HT1080 (cell line): ENCODE measurements at places on chromosomes 2 and 18. TPM values are rescaled to one million over a fixed set of nuclear protein-coding genes. Genes with fewer than 3 reads are reported as not detected.
A peak's percentile ranks its signal among the peaks of the same experiment; 100 is the strongest.

- peak; percentile 94 for DNase-seq
Observed at GRCh38 chr2:207253666-207254345, 88.1 kb upstream of the KLF7 start.

DNA sequence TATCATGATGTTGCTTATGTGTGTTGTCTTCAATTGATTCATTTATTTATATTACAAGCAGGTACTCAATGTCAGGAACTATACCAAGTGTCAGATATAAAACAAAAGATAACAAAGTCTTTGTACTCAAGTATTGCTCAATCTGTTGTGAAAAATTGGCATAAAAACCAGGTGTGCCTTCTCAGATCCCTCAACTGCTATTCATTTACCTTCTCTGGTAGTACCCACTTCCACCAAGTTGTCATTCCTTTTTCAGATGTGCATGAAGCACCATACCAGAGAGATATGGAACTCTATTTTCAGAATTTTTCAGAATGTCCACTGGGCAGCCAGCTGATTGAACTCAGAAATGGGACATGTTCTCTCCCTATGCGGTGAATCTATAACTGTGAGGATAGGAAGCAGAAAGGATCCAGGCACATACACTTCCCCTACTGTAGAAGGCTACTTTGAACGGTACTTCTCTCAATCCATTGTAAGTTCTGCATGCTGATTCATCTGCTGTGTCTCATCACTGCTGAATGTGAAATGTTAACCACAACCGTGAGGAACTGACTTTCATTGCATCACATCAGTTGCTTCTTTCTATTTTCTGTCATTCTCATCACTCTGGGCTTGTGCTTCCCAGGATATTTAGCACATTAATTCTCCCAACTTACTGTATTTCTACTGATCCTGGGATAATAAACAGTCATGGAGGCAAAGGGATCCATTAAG is 1621.3 kb downstream of the SUCLG1 start:
- DNase-seq, result peak; percentile 91

- no peak for DNase-seq
Observed at GRCh38 chr2:138428710-138429440, 72.7 kb upstream of the SPOPL start.

DNA sequence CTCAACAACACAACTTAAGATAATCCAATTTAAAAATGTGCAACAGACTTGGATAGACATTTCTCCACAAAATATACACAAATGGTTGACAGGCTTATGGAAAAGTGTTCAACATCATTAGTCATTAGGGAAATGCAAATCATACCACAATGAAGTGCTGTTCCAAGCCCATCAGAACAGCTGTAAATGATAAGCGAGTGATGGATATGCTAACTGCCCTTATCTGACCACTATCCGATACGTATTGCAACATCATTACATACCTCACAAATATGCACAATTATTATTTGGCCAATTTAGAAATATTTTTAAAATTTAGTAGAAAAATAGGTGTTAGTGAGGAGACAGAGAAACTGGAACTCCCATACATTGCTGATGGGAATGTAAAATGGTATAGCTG is 62.2 kb downstream of the PPP4R1 start:
- no peak for DNase-seq

DNA sequence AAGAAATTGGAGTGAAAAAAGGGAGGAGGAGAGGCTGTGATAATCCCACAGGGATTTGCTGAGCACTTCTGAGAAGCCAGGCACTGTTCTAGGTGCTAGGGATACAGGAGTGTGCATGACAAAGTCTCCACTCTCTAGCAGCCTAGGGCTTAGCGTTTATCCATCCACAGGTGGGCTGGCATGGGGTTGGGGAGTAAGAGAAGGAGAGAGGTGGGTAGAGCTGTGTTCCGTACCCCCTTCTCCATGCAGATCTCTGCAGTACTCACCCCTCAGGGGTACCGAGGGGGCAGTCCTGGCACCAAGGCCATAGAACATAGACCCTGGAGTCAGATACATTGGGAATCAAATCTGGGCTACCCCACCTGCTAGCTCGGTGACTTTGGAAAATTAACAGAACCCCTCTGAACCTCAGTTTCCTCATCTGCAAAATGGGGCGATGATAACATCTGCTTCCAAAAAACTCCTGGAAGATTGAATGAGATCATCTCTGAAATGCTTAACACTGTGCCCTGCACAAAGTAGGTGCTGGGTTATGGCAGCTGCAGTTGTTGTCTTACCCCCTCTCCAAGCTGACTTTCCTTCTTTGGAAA is 18.6 kb downstream of the FOSL2 start:
- no peak for DNase-seq

Gene PHOSPHO2
- 1.9 and 5.8 TPM in 2 replicates for total RNA-seq

GRCh38 chr2:240405133-240405532 is 30.3 kb upstream of the GPC1 start:
- no peak for DNase-seq

GRCh38 chr18:68925268-68925667 is 127.4 kb downstream of the CCDC102B start:
- DNase-seq, result peak; percentile 11

GRCh38 chr2:239853121-239853520 is 172.0 kb downstream of the NDUFA10 start:
- DNase-seq, result no peak

- DNase-seq, result no peak
Observed at GRCh38 chr2:3305952-3306351, 71.7 kb downstream of the EIPR1 start.

Gene COL4A3
- total RNA-seq, result not detected in 2 replicates

Gene GRP
- not detected in 2 replicates for total RNA-seq

Gene RPL31
- 2,115 and 2,507 TPM in 2 replicates for total RNA-seq

- peak; percentile 97 for DNase-seq
Observed at GRCh38 chr2:196233021-196233804, 61.8 kb upstream of the STK17B start.

DNA sequence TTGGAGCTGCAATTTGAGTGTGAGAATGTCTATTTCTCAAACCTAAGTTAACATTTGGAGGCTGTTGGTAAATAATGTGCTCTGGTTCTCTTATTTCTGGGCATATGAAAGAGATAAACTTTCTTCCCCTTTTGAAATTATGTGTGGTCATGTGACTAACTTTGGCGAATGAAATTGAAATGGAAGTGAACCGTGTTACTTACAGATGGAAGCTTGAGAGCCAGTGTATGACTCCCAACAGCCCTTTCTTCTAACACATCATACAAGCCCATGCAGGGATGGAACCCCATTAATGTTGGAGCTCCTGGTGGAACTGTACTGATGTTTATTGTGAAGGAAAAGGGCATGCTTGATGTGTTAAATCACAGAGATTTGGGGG is 725.8 kb downstream of the TSN start:
- no peak for DNase-seq

DNA sequence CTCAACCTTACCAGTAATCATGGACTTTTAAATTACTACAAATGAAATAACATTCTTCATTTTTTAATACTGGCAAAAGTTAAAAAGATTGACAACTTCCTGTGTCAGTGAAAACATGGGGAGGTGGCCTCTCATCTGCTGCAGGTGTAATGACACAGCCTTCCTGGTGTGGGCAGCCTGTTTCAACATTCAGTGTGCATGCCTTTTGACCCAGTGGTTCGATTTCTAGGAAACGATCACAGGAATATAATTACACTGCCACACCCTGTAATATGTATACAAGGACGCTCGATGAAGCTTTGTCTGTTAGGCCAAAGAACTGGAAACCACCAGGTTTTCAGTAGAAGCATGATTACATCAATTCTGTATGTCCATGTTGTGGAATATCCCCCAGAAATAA is 68.7 kb downstream of the MTHFD2 start:
- peak; percentile 11 for DNase-seq

DNA sequence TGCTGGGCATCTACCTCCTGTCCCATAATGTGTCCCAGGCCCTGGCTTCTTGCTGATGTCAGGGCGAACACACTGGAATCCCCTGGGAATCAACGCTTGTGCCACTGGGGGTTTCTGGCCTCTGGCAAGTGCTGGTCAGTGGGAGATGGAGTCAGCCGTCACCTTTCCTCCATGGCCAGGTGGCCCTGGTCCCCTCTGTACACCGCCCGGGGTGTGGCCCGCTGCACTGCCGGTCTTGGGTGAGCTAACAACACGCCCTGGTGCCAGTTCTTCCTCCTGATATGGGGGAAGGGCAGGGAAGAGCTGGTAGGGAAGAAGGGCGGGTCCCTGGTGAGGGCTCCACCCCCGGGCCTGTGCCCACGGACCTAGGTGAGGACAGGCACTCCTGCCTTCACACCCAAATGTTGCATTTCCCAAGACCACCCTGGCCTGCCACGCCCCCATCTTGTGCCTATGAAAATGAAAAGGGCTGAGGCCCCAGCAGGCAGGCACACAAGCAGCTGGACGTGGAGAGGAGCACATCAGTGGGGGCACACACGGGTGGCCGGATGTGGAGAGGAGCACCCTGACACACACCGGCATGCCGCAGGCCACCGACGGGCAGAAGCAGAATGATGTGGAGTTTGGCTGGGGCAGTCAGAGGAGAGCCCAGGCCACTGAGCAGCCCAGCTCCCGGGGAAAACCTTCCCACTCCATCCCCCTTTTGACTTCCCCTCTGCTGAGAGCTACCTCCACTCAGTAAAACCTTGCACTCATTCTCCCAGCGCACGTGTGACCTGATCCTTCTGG is 140.5 kb downstream of the ASB1 start:
- no peak for DNase-seq

- DNase-seq, result no peak
Observed at GRCh38 chr18:25176518-25177042, 175.4 kb downstream of the ZNF521 start.

Gene DNAJC5G
- total RNA-seq, result not detected in 2 replicates

- DNase-seq, result no peak
Observed at GRCh38 chr2:105909215-105909614, 164.5 kb downstream of the NCK2 start.

Gene REG1B
- not detected in 2 replicates for total RNA-seq

Gene SLC5A7
- not detected in 2 replicates for total RNA-seq

DNA sequence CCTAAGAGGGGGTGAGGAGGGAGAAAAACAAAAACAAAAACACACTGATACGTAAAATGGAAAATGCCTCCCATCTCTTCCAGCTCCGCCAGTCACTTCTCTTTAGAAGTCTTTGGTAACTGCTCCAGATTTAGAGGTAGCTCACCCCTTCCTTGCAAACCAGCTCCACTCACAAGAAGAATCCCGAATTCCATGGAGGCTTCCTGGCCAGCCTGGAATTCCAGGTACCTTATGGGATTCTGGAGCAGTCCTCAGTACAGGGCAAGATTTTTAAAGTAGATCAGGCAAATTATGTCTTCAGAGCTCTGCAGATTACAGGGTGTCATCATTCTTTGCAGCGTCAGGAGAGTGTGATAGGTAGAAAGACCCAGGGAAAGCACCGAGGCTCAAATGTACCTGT is 4.8 kb downstream of the STON1 start:
- DNase-seq, result no peak

DNA sequence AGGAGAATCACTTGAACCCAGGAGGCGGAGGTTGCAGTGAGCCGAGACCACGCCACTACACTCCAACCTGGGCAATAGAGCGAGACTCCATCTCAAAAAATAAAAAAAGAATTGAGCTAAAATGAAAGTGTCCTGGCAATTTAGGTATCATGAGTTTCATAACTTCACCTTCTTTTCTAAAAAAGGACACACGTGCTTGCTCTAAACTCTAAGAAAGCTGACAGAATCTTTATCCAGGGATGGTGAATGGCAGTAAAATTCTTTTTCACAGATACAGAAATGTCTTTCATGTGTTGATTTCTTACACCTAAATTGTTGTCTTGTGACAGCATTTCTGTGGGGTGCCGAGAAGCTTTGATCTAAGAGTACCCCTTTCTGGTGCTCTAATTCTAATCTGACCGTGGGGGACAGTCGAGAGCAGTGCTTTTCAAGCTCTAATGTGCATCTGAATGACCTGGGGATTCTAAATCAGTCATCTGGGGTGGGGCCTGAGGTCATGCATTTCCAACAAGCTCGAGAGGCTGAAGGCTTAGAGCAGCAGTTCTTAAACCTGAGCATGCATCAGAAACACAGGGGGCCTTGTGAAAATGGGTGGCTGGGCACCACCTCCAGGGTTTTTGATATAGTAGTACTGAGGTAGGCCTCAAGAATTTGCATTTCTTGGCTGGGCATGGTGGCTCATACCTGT is 42.1 kb upstream of the REL start:
- DNase-seq, result no peak

Gene CHN1
- 9.6 and 10.2 TPM in 2 replicates for total RNA-seq

DNA sequence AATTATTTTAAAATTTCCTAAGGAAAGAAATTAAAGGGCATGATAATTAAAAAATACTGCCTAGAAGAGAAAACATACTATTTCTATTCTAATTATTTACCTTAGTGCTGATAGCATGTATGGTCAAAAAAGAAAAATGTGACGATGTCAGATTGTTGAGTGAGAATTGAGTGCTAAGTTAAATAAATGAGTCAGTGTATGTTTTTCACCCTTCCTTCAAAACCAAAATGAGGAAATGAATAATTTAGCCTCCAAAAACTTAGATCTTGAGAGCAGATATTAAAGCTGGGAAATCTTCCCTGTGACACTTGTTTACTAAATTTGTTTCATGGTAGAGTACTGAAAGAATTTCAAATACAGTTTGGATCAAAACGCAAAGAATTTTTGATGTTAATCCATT is 58.6 kb upstream of the NYAP2 start:
- peak; percentile 3 for DNase-seq

GRCh38 chr2:45443012-45443411 is 168.1 kb downstream of the SRBD1 start:
- DNase-seq, result no peak

DNA sequence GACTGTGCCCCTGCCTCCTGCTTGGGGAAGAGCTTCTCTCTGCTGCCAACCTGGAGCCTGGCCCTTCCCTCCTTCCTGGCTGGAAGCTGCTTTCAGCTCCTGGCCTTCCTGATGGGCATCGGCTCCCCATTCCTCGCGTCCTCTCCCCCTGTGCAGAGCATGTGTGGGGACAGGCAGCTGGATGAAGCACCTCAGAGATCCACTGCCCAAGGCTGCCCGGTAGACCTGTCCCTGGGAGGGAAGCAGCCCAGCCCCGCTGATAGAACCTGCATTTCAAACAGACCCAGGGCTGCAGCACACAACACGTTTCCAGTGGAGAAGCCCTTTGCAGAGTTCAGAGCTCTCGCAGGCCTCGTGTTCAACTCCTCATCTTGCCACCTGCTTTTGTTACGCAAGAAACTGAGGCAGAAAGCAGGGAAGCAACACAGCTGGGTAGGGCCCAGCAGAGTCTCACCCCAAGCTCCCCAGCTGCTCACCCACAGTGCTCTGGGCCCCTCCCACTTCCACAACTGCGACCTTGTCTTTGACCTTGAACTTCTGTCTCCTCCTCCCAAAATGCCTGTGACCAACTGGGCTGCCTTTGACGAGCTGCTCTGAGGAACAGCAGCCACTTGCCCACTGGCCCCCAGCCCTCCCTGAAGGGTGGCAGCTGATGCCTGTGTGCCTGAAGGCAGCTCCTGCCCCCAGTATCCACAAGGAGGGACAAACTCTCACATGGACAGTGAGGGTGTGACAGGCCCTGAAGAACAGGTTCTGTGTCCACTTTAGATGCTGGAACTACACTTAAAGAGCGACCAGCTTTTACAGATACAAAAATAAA is 65.5 kb downstream of the PARD6G start:
- no peak for DNase-seq
